ENCODE measurements at places on chromosomes 7 and 10.

- no peak for DNase-seq
These were observed 20.8 kb upstream of the ZNF800 start for GRCh38 chr7:127413326-127413725.

- DNase-seq = no peak
These were observed 1.2 kb downstream of the TACC2 start for GRCh38 chr10:121990015-121990677.

DNA sequence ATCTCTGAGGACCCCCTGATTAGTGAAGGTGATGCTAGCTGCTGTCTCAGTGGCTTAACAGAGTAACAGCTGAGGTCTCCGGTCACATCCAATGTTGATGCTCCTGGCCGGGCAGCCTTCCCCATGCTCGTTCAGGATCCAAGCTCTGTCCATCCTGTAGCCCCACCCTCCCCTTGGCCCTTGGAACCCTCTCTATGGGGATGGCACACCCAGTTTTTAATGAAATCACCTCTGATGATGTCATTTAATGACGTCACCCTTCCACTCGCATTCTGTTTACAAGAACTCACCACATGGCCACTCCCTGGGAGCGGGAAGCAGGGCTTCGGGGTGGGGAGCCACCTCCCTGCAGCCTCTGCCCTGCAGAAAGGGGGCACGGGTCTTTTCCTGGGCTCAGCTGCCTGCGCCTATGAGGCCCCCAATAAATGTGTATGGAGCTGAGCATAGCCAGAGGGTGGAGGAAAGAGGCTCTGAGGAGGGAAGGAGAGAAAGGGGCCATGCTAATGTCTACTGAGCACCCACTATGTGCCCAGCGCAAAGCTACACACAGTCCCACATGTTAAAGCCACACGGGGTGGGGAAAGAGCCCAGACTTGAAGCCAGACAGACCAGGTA, 95.5 kb downstream of the OAT start:
- DNase-seq = no peak

- no peak for DNase-seq
These were observed 3.1 kb downstream of the USP6NL start for GRCh38 chr10:11608159-11609013.

GRCh38 chr10:126646110-126646509, 24.4 kb downstream of the C10orf90 start:
- no peak for DNase-seq

DNA sequence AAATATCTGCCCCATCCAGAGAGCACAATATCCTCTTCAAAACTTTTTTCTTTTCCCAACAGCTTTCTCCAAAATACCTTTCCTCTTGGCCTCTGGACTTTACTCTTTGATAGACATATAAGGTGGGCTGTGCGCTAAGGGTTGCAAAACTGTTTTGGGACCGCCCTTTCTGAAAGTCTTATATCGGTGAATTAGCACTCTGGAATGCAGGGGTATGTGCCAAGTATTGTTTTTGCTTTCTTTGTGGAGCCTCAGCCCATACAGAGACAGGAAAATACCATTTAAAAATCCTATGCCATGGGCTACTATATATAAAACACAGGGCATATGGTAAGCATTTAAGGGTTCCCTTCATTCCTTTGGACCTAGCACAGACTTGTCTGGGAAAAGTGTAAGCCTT, 37.7 kb downstream of the PPP1R17 start:
- DNase-seq = no peak

GRCh38 chr7:116802746-116803152, 59.6 kb upstream of the CAPZA2 start:
- peak; percentile 35 for DNase-seq

DNA sequence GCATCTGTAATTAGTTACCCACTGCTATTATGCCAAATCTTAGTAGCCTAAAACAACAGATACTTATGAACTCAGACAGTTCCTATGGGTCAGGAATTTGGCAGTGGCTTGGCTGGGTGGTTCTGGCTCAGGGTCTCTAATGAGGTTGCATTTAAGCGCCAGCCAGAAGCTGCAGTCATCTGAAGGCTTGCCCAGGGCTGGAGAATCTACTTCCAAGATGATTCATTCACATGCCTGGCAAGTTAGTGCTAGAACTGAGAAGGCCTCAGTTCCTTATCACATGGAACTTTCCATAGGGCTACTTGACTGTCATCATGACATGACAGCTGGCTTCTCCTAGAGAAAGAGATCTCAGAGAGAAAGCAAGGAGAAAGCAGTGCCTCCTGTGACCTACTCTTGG, 121.3 kb downstream of the AVL9 start:
- DNase-seq = no peak

DNA sequence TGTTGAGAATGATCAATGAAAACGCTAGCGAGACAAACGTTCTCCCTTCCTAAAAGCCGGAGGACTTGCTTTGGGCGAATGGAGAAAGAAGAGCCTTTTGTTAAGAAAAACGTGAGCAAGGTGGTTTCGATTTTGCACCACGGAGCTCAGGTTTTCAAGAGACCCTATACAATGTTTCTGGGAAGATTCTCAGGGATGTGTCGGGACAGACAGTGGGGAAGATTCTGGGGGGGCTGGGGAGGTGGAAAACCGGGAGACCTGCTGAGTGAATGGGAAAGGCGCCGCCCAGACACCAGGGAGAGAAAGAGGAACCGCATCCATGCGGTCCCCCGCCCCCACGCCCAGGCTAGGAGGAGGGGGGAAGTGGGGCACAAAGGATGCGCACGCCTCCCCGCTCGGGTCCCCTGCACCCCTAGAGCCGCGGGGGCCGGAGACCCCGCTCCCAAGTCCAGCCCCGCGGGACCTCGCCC, 745 bp downstream of the YWHAG start:
- peak; percentile 38 for DNase-seq

DNA sequence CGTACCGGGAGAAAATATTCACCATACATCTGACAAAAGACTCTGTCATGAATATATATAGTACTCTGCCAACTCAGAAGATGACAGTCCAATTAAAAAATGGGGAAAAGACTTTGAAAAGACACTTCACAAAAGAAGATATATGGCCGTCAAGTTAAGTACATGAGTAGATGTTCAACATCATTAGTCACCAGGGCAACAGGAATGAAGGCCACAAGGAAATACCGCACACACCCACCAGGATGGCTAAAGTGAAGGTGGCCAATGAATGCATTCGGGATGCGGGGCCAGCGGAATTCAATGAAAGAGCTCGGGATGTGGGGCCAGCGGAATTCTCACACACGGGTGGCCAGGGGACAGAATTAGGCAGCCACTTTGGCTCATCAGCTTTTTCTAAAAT, 42.2 kb downstream of the MAD1L1 start:
- no peak for DNase-seq

Data from right lung (tissue), 10 donors.